ENCODE measurements at places on chromosomes 1 and 21.

GRCh38 chr1:178702146-178702545 lies 22.9 kb upstream of the RALGPS2 start:
- no peak for DNase-seq

- no peak for DNase-seq
Measured at GRCh38 chr1:11485191-11485590, 6.2 kb downstream of the DISP3 start.

- no peak for DNase-seq
Measured at GRCh38 chr1:12109901-12110300, 46.8 kb downstream of the TNFRSF8 start.

- no peak for DNase-seq
Measured at GRCh38 chr21:45289655-45290515, 2.2 kb upstream of the POFUT2 start.

DNA sequence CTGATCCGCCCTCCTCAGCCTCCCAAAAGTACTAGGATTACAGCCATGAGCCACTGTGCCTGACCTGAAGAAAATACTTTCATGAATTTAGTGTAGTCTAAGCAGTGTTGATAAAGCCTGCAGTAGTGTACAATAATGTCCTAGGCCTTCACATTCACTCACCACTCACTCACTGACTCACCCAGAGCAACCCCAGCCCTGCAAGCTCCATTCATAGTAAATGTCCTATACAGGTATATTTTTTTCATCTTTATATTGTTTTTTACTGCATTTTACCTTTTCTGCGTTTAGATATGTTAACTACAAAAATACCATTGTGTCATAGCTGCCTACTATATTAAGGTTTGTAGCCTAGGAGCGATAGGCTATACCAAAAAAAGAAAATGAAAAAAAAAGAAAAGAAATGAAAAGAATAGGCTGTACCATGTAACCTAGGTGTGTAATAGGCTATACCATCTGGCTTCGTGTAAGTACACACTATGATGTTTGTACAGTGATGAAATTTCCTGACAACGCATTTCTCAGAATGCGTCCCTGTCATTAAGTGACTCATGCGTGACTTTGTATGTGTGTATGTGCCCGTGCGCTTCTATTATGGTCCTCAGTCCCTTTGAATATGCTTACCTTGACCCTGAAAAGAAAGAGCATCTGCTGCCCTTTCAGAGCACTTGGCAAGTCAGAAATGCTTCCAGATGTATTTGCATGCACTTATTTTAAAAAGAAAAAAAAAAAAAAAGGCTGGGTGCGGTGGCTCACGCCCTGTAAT lies 9.2 kb upstream of the SLAMF8 start:
- DNase-seq: peak; percentile 100

DNA sequence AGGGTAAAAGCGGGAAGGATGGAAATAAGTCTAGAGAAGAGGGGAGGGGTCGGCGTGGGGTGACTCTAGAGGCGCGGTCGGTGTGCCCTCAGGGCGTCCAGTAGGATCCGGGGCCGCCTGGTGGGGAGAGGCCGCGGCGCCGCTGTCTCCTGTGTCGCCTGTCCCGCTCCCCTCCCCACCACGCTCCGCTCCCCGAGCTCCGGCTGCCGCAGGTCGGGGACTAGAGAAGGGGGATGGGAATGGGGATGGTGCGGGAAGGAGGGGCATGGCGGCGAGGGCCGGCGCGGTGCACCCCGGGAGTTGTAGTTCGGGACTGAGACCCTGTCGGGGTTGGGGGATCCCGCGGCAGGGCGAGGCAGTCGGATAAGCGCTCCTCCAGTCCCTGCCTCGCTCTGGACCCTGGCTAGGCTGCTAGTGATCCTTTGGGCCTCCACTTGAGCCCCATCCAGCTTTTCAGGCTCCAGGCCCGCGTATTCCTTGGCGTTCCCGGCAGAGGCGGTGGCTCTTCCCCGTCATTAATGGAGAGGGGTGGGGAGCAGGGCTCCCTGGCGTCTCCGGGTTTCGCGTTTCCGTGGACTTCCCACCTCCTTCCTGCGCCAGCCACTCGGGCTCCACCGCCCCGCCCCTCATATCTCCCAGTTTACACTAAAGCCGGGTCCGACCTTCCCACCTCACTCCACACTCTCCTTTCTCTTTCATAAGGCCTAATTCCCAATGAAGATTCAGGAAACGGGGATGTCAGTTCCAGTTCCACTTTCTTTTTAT lies at the start of gene ENTREP3:
Gene ENTREP3, minus strand, starts transcription at position 241 of the 765 bp plus-strand sequence. CDS start 606 bp downstream, outside the sequence.
- DNase-seq: peak; percentile 79

GRCh38 chr1:239807361-239807760 lies 284.3 kb upstream of the FMN2 start:
- DNase-seq: no peak

DNA sequence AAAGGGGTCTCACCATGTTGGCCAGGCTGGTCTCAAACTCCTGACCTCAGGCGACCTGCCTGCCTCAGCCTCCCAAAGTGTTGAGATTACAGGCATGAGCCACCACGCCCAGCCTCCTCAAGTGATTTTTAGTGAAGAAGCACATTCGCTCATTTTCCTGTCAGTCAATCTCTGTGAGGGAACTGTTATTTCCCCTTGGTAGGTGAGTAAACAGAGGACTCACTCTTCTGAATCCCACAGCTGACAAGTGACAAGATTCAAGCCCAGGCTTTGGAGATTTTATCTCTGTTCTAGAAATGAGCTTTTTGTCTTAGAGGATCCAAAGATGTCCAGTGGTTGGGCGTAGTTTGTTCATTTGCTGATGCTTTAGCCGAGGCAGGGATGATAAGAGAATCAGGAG lies 43.9 kb upstream of the TACSTD2 start:
- peak; percentile 13 for DNase-seq

DNA sequence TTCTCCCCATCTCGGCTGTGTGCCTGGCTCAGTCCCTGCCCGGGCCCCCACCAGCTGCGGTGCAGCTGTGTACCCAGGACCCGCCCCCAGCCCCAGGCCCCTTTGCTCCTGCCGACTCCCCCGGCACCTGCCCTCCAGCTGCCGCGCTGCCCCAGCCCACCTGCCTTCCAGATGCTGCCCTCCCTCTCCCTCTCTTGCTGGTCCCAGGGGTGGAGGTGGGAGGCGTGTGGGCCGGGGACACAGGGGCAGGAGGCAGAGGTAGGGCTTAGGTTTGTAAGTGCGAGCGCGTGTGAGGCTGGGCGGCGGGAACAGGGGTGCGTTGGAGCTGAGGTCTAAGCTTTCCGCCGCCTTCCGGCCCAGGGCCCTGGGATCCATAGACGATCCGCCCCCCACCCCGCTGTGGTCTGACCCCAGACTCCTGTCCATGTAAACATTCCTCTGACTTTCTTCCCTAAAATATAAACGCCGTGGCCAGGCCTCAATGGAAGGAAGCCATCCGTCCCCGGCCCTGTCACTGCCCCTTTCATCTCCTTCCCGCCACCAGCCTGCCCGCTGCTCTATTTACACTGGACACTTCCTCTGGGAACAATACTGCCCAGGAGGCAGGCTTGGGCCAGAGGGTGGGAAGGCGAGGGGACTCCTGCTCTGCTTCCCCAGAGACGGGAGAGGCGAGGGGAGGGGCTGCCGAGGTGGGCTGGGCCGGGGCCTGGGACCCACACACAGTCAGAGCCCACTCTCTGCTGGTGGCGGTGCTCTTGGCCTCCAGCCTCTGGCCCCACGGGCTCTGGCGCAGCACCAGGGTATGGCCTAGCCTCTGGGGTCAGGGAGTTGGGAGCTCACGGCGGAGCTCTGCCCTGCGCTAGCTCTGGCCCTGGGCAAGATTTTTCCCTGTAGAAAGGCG lies 128.3 kb downstream of the CASZ1 start:
- peak; percentile 46 for DNase-seq

DNA sequence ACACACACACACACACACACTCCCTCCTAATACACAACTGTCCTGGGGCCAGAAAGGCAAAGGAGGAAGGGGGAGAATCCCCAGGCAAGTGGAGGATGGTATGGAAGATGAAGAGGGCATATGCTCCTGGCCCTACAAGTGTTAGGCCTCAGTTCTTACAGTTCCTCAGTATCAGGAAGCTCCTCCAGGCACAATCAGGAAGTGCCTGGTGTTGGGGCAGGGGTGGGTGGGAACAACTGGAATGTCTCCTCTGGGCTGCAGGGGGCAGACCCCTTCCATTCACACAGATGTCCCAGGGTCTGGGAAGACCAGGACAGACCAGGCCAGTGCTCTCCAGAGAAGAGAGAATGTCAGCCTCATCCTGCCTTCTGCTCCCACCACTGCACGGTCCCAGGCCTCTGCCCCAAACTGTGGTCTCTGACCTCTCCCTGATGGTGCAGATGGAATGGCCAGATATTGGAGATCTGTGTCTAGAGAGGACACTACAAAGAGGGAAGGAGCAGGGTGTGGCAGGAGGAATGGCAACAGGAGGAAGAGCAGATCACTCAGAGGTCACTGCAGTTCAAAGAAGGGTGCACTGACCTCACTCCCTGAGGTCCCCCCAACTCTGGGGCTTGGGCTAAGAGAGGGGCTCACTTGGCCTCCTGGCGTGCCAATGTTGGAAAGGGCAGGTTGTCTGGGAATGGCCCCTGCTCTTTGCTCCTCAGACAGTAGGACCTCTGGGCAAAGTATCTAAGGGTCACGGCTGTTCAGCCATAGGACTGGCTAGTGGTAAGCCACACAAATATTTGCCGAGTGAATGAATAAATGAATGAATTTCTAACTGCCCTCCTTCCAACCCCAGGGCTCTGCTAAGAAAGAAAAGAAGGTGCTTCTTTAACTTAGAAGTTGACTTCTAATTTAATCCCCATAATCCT lies 2.5 kb upstream of the DENND2D start:
- DNase-seq: no peak

- DNase-seq: no peak
Measured at GRCh38 chr1:178275553-178275952, 181.6 kb downstream of the RASAL2 start.

All from DMS153 (cell line).